Mesenteric fat pad (tissue), 1 donor: ENCODE measurements at places on chromosomes 1 and 21.

DNA sequence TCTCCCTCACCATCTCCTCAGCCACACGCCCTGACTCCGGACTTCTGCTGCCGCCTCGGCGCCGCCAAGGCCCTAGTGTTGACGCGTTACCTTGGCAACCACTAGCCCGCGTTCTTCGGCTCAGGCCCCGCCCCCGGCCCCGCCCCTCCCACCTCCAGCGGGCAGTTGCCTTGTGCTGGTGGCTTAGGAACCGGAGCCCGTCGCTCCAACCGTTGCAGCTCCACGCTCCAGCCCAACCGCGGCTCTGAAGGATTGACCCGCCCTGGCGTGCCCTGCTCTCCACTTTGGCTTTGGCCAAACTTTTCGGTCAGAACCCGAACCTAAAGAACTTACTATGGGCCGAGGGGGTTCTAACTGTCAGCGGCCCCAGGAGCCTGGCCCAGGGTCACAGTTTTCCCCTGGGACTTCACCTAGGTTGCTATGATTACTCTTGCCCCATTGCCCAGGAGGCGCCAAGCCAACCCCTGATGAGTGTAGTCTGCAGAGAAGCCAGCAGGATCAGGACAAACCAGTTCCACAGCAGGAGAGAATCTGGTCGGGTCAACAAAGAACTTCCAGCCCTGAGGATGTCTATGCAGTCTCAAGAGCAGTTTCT, at the start of gene CFAP45:
Gene CFAP45, minus strand, starts transcription at position 80 of the 595 bp plus-strand sequence. Its CDS starts 67 bp downstream, at position 13.
- DNase-seq: peak; percentile 93

DNA sequence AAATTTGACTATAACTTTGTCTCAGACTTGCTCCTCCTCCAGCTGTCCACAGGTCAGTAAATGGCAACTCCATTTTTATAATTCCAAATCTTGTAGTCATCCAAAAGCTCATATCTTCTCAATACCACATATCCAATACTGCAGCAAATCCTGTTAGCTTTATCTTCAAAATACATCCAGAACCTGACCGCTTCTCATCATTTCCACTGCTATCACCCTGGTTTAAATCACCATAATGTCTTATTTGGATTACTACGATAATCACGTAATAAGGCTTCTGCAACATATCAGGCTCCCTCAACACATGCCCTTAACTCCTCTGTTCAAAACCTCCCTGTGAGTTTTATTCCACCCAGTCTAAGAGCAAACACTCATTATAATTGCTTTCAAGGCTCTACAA, 34.5 kb downstream of the ERO1B start:
- DNase-seq: no peak

GRCh38 chr1:224732377-224733026, 116.4 kb downstream of the CNIH3 start:
- DNase-seq: no peak

DNA sequence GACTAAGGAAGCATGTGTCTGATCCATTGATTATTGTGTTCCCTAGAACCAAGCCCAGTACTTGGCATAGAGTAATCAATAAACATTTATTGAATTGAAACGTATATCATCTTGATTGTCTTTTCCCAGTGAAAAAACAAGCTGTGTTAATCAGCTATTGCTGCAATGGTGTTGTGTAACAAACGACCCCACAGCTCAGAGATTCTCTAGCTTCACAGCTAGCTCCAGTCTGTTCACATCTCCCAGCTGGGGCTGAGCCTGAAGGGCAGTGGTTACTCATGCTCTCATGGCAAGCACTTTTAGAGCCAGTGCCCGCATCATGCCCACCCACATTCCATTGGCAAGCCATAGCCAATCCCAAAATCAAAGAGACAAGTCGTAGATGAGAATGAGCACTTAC, 237.4 kb upstream of the RAB4A start:
- no peak for DNase-seq

DNA sequence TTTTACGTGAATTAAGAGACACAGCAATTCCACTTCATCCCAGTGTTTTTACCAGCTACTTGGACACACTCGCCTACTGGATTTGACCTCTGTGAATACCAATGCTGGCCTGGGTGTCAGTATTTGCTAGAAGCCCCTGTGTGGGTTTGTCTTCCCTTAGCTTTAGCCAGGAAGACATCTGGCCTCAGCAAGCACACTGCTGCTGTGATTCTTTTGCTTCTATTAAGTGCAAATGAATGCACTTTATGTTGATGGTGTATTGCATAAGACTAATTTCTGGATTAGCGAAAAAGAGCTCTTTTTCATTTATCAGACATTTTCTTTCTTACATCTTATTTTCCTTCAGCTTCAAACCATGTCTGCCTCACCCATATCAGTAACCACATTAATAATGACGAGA, 140.0 kb downstream of the CHRM3 start:
- no peak for DNase-seq

DNA sequence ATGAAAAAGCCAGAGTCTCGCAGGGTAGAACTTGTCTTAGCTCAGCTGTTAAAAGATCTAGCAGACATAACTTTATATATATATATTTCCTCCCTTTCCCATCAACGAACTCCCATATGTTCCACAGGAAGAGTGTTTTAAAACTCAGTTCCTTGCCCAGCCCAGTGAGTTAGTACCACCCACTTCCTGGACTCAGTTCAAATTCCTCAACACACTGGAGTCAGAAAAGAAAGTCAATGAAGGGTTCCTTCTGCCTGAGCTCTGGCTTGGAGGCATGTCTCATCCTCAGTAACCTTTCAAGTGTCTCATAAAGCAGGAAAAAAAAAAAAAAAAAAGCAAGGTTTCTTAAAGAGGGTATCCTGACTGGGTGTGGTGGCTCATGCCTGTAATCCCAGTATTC, 15.6 kb downstream of the TPM3 start:
- DNase-seq: no peak

- no peak for DNase-seq
Observed at GRCh38 chr1:229843627-229844238, 217.7 kb downstream of the URB2 start.

- DNase-seq: no peak
Observed at GRCh38 chr1:167081594-167082156, 8.5 kb downstream of the GPA33 start.

DNA sequence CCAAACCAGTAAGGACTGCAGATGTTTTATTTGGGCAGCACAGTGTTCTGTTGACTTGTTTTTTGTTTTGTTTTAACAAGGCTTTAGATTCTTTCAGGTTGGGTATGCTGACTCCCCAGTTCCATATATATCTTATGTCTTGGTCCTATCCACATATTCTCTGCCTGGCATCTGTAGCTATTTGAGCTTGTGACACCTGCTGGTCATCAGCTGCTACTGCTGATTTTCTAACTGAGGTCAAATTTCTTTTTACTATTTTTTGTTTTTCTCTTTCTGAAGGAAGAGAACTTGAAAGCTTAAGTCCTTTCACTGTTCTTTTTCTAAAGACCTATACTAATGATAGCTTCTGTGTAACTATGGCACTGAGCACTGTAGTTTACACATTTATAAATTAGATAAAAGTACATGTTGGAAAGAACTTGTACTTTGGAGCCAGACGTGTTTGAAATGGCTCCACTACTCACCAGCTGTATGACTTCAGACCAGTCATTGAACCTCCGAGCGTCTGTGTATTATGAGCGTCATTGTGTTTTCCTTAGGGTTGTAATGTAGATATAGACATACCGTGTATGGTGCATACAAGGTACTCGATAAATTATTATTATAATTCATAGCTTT, 109.4 kb downstream of the NRDC start:
- no peak for DNase-seq

DNA sequence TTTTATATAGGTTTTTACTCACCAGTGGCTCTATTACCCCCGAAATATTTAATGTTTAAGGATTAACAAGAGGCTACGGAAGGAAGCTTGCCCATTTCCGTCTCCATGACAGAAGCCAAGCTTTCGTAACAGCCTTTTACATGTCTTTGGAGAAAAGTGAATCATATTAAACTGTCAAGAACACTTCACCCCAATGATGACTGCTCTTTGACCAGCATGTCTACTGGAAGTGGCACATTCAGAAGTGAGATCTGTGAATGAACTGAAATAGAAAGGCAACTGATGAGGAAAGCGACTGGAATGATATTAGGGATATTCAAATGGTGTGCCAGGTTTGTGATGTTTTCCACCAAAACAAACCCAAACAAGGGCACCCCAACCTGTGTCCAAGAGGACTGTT, 8.5 kb upstream of the PRDM15 start:
- no peak for DNase-seq

DNA sequence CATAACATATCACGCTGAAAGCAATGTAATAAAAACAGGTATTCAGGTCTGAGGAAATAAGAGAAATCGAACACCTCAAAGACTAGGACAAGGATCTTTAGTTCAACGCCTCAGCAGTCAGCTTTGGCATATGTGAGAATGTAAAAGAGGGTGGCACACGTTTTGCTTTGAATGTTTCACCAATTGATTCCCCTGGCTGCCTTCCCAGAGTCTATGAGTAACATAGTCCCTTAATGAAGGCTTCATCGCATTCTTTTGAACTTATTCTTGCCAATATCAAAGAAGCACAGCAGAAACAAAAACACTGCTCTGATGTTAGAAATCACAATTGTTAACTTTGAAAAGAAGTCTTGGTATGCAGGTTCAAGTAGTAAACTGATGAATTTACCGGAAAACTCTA, 764.8 kb downstream of the ADGRL2 start:
- no peak for DNase-seq

- DNase-seq: no peak
Observed at GRCh38 chr21:42237161-42237560, 18.2 kb downstream of the ABCG1 start.

- DNase-seq: no peak
Observed at GRCh38 chr1:14658642-14659041, 60.2 kb downstream of the KAZN start.

- DNase-seq: no peak
Observed at GRCh38 chr21:26852423-26852822, 7.2 kb upstream of the ADAMTS1 start.

DNA sequence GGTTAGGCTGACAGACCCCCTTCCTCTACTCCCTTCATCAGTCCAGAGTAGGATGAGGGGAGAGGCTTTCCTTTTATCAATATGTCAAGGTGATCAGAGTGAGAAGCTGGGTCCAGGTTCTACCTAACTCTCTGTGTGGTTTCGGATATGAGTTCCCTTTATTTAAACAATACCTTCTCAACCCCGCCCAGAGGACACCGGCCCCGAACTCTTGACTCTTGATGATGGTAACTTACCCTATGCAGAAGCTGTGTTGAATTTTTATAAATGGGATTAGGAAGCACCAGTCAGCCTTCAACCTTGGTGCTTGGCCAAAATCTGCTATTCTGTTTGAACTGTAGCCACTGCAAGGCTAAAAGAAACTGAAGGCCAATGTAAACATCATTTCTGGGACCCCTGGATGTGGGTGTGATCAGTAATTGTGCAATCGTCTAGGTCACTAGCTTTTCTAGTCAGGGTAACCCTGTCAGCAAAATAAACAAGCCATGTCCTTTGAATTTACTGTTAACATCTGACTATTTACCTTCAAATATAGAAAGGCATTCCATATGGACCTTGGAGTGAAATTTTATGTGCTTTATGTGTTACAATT, 398.3 kb downstream of the SEC16B start:
- DNase-seq: no peak

- DNase-seq: peak; percentile 84
Observed at GRCh38 chr1:206456577-206457370, 13.5 kb upstream of the IKBKE start.

- no peak for DNase-seq
Observed at GRCh38 chr1:153592748-153593147, 20.2 kb downstream of the S100A16 start.

DNA sequence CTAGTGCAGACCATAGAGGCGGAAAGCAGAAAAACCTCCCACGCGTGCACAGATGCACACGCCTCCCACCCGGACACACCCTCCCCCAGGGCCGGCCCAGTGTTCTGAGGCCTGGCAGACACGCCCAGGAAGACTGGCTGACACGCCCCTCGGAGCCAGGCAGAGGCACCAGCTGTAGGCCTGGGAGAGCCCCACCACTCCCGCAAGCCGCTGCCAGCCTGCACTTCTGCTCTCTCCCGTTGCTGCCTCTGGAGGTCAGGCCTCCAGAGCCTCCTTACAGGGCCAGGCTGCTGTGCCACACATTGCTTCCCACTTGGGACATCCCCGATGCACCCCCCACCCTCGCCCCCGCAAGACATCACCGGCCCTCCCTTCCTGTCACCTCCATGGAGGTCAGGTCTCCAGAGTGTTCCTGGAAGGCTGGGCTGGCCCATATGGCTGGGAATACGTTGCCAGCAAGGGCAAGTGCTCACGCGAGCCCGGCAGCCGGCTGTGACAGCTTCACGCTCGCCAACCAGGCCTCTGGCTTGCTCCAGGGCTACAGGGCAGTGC, 40.4 kb downstream of the CASZ1 start:
- no peak for DNase-seq

DNA sequence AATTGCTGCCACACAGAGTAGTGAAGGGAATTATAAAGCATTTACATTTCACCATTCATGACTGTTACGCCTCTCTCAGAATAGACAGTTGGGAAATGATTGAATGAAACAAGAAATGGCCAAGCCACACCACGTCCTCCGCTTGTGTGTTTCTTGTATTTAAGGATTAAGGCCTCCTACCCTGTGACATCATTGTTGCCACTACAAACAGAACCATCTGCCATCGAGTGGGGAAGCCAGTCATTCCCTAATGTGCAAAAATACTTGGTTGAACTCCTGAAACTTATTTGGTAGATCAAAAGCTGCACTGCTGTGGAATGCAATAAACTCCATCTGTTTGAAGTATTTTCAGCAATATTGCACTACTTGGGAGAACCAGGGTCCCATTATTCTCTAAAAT, 99.0 kb upstream of the C1orf105 start:
- no peak for DNase-seq

GRCh38 chr1:181658581-181658980, 175.3 kb downstream of the CACNA1E start:
- no peak for DNase-seq

GRCh38 chr1:21325231-21325718, 35.0 kb upstream of the ECE1 start:
- no peak for DNase-seq

DNA sequence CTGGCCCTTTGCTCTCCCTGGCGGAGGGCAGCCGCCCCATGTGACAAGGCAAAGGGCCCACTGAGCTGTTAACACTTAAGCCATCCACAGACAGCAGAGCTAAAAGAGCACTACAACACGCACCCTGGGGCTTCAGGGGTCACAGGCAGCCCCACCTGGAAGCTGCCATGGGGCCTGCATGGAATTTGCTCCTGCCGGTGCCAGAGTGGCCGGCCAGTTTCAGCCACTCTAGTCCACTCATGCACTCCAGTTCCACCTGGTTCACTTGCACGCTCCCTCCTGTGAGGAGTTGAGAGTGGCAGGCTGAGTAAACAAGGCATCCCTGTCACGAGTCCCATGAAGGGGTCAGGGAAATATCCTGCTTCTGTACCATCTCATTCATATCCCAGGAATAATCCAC, 55.3 kb downstream of the RIMS3 start:
- peak; percentile 76 for DNase-seq

GRCh38 chr1:230827081-230827681, 41.1 kb downstream of the C1orf198 start:
- DNase-seq: no peak

- no peak for DNase-seq
Observed at GRCh38 chr1:71755441-71755840, 526.9 kb downstream of the NEGR1 start.
